ENCODE measurements at places on chromosomes 16 and 17.

GRCh38 chr17:42142371-42142896 is 12.4 kb downstream of the RAB5C start:
- DNase-seq = no peak

DNA sequence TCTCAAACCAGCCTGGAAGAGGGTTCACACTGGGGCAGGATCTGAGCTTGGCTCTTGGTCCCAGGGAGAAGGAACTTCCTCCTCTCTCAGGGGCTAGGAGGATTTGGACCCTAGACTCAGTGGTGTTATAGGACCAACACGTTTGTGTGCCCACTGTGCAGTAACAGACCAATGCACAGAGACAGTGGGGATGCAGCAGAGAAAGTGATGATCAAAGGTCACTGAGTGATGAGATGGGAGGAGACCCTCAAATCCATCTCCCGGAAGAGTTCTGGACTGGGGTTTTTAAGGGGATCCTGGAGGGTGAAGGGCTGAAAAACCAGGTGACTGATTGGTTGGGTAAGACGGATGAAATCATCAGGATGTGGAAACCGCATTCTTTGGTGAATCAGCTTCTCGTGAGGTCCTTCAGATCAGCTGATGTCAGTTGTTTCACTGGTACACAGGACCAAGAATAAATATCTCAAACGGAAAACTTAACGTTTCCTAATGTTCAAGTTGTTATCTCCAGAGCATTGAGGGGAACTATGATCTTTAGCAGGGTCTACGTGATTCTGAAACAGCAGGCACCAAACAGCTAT is 3.3 kb upstream of the VAC14 start:
- no peak for DNase-seq

DNA sequence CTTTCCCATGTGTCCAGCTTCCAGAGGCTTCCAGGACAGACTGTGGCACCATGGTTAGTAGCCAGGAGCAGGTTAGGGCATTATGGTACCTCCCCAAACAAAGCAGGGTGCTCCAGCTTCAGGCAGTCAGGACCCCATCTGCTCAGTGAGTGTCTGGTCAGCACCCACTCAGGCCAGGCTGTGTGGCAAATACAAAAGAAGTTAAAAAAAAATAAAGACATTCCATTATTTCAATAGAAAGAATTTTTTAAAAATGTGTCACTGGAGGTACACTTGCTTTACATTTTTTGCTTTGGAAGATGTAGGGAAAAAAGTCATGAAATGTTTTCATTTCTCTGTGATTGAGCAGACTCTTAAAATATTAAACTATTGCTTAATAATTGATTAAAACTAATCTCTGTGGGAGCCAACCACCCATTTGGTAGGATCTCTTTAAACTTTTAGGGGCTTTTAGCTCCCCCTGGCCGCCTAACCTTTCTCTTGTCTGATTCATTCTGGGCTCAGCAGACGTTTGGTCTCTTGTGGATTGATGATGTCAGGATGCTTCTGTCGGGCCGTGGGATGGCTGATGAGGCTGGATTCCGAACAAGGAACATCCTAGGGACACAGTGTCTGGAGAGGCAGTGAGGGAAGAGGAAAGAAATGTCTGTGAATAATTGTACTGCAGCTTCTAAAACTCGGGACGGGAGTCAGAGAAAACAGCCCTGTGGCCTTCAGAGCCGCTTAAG is 28.4 kb upstream of the NPTX1 start:
- no peak for DNase-seq

- DNase-seq = no peak
Measured at GRCh38 chr16:57562066-57562465, 19.6 kb downstream of the ADGRG5 start.

DNA sequence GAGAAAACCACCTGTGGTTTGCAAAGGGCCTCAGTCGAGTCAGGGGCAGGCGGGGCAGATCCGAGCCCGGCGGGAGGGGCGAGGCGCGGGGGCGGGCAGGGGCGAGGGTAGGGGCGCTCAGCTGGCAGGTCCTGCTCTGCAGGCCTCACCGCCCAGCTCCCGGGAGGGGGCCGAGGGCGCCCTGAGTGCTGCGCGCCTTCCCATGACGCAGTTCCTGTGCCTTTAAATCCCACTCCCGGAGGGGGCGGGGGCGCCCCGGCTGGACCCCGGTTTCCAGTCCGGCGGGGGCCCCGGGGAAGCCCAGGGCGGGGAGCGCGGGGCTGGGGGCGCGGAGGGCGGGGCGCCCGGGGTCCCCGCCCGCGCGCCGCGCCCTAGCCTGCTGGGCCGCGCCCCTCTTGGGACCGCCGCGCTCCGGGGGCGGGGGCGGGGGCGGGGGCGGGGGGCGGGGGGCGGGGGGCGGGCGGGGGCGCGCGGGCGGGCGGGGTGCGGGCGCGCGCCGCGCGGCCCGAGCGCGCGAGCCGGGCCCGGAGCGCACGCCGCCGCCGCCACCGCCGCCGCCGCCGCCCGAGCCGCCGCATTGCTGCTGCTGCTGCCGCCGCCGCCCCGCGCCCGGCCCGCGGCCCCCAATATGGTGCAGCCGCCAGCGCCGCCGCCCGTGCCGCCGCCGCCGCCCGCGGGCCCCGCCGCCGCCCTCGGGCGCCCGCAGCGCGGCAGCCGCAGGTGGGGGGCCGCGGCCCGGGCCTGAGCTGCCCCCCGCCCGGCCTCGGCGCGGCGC is at the start of gene JPH3:
Gene JPH3, plus strand, starts transcription at position 508 of the 775 bp plus-strand sequence. CDS start 639 bp downstream, outside the sequence.
- peak; percentile 73 for DNase-seq

- DNase-seq = peak; percentile 6
Measured at GRCh38 chr16:14669776-14670175, 24.3 kb downstream of the PLA2G10 start.

- no peak for DNase-seq
Measured at GRCh38 chr17:13734880-13735279, 133.2 kb upstream of the HS3ST3A1 start.

- DNase-seq = peak; percentile 61
Measured at GRCh38 chr17:42067371-42068091, 17.1 kb upstream of the C17orf113 start.

- no peak for DNase-seq
Measured at GRCh38 chr16:48115299-48115698, 40.5 kb downstream of the ABCC12 start.

GRCh38 chr16:66905633-66906539 is 12.8 kb downstream of the CDH16 start:
- DNase-seq = peak; percentile 31

DNA sequence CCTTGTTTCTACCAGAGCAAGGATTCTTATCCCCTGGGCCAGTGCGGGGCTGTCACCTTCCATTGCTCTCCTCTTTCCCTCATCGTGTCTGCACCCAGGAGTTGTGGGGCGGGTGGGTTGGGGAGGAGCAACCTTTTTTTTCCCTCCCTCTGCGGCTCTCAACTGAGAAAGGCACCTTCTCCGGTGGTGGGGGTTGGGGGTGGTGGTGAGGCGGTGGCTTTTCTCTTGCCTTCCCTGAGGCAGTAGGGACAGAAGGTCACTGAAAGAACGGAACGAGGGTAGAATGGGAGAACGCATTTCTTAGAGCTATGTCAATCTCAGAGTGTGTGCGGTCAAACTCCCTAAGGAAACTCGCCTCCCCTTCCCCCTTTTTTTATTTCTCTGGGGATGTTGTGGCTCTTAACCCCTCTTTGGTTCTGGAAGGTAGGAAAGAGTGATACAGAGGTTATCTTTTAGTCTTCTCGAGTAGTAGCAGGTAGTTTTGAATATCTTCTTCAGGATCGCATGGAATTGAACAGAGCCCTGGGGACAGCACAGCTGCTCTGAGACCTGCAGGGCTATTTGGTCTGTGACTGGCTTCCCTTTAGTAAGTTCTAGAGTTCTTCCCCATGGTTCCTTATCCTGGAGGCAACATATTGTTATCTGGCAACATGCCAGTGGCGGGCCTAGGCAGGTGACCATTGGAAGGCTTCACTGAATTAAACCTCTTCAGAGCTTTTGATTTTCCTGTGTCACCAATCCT is 994 bp downstream of the CLTC start:
- peak; percentile 50 for DNase-seq

- DNase-seq = peak; percentile 29
Measured at GRCh38 chr16:2230376-2230775, 5.9 kb upstream of the DNASE1L2 start.

DNA sequence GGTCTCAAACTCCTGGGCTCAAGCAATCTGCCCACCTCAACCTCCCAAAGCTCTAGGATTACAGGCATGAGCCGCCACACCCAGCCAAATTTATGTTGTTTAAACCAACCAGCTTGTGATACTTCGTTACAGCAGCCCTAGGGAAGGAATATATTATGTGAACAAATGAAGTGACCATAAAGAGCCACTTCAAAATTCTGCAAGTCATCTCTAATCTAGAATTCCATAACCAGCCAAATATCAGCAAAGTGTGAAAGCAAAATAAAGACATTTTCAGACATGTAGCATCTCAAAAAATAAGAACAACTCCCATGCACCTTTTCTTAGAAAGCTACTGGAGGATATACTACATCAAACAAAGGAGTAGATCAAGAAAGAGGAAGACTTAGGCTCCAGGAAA is 36.0 kb downstream of the AIPL1 start:
- DNase-seq = no peak

DNA sequence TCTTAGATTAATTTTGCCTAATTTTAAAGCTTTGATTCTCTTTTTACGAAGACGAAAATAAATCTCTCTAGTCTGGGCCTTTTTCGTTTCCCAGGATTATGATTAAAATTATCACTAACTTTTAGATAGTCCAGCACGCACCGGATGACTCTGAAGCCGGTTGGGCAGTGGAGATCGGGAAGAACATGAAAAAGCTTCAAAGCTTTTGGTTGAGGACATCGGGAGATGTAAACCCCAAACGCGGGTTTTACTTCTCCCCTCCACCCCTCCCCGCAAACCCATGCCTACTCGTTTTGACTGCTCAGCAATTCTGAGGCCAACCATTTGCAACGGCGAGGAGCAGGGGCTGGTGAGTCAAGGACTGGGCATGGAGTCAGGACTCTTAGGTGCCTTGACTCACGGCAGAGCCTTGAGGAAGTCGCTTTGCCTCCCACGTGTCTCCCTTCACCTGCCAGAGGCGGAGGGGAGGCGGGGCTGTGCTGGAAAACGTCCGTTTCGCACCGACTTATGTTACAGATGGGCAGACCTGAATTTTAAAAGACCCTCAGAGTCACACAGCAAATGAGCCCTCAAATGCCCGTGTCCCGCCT is 989 bp upstream of the DUSP14 start:
- DNase-seq = peak; percentile 71

GRCh38 chr17:34680151-34680550 is 100.8 kb downstream of the TMEM132E start:
- DNase-seq = no peak

DNA sequence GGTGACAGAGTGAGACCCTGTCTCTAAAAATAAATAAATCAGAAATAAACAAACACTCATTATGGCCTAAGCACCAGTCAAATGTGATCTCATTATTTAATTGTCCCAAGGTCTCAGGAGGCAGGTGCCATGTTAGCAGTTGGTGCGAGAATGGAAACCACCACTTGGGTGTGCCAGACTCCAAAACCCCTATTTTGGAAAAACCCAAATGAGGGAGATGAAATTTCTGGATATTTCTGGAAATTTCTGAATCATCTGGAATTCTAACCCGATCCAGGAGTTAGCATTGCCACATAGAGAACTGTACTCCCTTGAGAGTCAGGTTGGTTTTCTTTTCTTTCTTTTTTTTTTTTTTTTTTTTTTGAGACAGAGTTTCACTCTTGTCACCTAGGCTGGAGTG is 264.0 kb downstream of the XYLT1 start:
- DNase-seq = no peak

DNA sequence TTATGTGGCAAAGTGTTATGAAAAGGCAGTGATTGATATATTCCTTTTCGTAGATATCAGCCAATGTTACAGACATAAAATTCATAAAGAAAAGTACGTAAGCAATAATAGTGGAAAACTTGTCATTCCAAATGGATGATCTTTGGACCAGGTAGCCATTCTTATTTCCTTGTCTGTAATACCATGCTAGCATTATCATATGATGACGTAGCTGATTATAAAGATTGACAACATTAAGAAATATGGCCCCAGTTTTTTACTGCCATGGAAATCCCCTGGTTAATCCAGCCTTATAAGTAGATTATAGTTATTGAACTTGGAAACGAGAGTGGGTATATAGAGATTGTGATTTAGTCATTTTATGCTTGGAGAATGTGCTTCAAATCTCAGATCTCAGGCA is 8.8 kb downstream of the TANC2 start:
- no peak for DNase-seq

GRCh38 chr16:10831894-10832886 is 13.6 kb upstream of the TVP23A start:
- no peak for DNase-seq

GRCh38 chr16:6157806-6158205 is 1060.2 kb upstream of the EEF2KMT start:
- no peak for DNase-seq

- no peak for DNase-seq
Measured at GRCh38 chr17:64152428-64153125, 22.6 kb upstream of the ERN1 start.

GRCh38 chr16:27080895-27081294 is 14.2 kb downstream of the C16orf82 start:
- DNase-seq = no peak

- DNase-seq = no peak
Measured at GRCh38 chr16:2096853-2097595, 38.7 kb downstream of the PKD1 start.

DNA sequence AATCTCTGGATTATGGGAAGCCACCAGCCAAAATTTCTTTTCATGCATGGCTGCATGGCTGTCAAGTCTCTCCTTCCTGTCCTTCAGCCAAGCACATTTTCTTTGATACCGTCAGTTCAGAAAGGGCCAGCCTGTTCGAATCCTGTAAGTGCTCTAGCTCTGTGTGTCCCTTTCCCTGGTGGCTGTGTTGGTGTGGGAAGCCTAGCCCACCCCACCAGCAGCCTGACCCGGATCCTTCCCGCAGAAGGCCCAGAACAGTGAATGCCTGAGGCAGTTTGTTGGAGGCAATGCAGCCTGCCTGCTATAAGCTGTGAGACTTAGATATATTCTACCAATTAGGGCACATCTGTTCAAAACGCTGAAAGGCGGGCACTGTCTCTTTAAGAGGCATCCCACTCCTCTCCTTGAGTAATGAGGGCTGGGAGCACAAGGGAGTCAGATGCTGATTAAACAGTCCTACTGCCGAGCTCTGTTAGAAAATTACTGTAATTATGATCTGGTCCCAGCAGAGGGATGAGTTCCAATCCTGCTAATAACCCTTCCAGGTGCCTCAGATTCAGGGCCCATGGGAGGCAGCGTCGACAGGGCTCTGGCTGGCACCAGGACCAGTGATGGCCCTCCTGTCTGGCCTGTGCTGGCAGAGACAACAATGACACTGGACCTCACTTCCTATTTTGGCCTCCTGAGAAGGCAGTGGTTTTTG is 18.4 kb downstream of the SNX11 start:
- DNase-seq = no peak

Data from NCI-H1417 (cell line).